CD8-positive, alpha-beta memory T cell (primary cell): ENCODE measurements at places on chromosomes 11 and 22. TPM values are rescaled to one million over a fixed set of nuclear protein-coding genes. Genes with fewer than 3 reads are reported as not detected.

The ELFN2 gene
- 0.09 TPM for total RNA-seq

DNA sequence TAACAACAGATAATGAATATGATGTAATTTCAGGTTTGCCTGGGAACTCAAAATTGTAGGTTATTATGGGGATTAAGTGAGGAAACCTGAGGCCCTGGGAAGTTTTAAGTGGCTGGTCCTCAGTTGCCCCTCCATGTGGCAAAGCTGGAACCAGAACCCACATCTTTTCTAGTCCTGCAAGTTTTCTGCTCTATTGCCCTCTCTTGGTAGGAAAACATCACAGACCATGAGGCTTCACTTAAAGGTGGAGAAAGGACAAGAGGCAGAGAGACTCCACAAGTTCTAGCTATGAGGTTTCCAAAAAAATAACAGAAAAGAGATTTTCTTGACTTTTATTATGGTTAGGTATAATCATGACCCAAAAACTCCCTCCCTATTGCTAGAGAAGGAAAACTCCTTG is 115.5 kb upstream of the DDI1 start:
- H3K4me3 ChIP-seq = no peak overlapping the region
- H3K27me3 ChIP-seq = no peaks in the 10 kb centered on the region
- no peak overlapping the region for H3K27ac ChIP-seq

GRCh38 chr22:44898236-44898635 is 111.6 kb downstream of the PHF21B start:
- H3K4me3 ChIP-seq = no peak overlapping the region
- no peaks in the 10 kb centered on the region for H3K36me3 ChIP-seq
- no peak overlapping the region for H3K27ac ChIP-seq
- no peak for DNase-seq
- no peaks in the 10 kb centered on the region for H3K4me1 ChIP-seq

The TESMIN gene
- 1.3 TPM for total RNA-seq

The HBB gene
- not detected for total RNA-seq

The RAG2 gene
- not detected for total RNA-seq

The SLC25A18 gene
- not detected for total RNA-seq

- no peak overlapping the region for H3K4me3 ChIP-seq
- no peak for DNase-seq
- H3K4me1 ChIP-seq = no peaks in the 10 kb centered on the region
- no peaks in the 10 kb centered on the region for H3K36me3 ChIP-seq
These were observed 218.6 kb downstream of the FAT3 start for GRCh38 chr11:92443199-92443598.

DNA sequence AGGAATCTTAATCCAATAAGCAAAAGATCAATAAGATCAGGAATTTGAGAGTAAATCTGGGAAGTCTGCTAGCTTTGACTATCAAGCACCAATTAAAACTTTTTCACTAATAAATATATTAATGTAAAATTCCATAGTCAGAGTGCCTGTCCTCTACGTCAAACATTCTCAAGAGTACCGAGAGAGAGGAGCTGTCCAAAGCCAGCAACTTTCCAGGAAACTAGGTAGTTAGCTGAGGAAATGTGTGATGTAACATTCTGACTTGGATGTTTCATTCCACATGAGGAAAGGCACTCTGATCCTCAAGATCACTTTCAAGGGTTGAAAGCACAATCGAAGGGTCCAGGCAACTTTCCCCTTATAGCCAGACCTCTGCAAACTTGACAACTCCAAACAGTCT is 113.2 kb downstream of the STK33 start:
- H3K4me3 ChIP-seq = no peak overlapping the region
- no peaks in the 10 kb centered on the region for H3K27me3 ChIP-seq
- DNase-seq = no peak
- H3K4me1 ChIP-seq = no peaks in the 10 kb centered on the region
- H3K36me3 ChIP-seq = no peaks in the 10 kb centered on the region

GRCh38 chr11:8501836-8502235 is 92.2 kb downstream of the STK33 start:
- no peak overlapping the region for H3K27ac ChIP-seq
- H3K36me3 ChIP-seq = no peaks in the 10 kb centered on the region
- no peaks in the 10 kb centered on the region for H3K4me1 ChIP-seq

DNA sequence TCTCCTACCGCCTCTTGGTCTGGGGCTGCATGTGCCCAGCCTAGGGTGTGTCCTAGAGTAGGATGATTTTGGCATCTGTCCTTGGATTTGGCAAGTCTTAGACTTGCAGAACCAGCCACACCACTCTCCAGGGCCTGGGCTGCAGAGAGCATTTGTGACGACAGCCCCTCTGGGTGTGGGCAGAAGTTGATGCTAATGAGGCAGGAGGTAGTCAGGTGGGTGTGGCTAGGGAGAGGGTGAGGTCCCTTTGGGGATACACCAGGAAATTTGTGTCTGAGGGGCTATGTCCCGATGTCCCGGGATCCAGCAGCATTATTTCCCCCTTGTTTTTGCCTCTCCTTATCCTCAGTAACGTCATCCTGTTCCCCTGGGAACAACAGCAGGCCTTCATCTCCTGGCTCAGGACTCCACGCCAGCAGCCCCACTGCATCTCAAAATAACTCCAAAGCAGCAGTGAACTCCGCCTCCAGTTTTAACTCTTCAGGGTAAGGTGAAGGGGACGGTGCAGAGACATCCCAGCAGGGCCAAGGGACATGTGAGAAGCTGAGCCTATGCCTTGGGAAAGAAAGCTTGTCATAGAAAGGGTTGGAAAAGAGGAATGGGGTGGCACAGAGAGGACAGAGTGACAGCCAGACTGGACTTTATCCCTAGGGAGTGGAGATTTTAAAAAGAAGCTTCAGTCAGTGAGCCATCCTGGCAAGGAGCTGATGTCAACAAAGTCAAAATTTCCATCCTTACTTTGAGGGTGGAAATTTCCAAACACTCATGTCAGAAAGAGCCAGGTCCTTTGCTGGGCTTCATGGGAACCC is 8.0 kb upstream of the TLCD5 start:
- no peak overlapping the region for H3K27ac ChIP-seq
- H3K4me3 ChIP-seq = no peak overlapping the region
- no peaks in the 10 kb centered on the region for H3K27me3 ChIP-seq
- H3K36me3 ChIP-seq = no peaks in the 10 kb centered on the region

- no peak overlapping the region for H3K4me3 ChIP-seq
- H3K27me3 ChIP-seq = no peaks in the 10 kb centered on the region
- H3K36me3 ChIP-seq = no peaks in the 10 kb centered on the region
- H3K27ac ChIP-seq = no peak overlapping the region
These were observed 112.7 kb downstream of the SHANK2 start for GRCh38 chr11:71139516-71140205.

The OR52E6 gene
- total RNA-seq = not detected

DNA sequence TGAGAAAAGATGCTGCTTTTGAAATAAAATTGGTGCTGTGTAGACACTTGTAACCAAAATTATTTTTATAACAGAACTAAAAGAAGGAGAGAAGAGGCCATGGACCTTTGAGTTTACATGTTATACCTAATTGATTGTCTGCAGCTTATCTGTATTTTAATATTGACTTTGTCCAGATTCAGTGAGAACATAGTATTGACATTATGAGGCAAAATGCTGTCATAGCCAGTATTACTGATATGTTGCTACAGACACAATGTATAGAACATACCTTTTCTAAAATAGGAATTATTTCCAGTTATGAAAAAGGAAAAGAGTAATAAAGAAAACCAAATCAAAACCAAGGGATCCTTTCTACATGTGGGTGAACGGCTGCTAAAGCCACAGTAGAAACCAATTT is 11.5 kb upstream of the TECTA start:
- no peak overlapping the region for H3K4me3 ChIP-seq
- H3K27me3 ChIP-seq = no peaks in the 10 kb centered on the region
- H3K27ac ChIP-seq = no peak overlapping the region
- no peak for DNase-seq
- no peaks in the 10 kb centered on the region for H3K4me1 ChIP-seq

DNA sequence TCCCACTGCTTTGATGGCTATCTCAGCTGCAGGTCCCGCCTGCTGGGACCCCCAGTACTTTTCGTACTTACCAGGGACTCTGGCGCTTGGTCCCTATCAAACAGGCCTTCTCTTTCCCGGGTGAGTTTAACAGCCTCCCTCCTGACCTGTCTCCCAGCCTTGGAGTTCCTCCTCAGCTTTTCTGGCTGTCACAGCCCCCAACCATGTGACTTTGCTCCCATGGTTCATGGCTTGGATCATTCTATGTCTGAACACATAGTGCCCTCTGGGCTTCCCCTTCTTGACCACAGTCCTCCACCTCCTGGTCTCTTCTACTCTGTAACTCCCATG is 56.9 kb downstream of the PARVA start:
- H3K27me3 ChIP-seq = no peaks in the 10 kb centered on the region
- H3K27ac ChIP-seq = no peak overlapping the region
- H3K4me3 ChIP-seq = no peak overlapping the region
- no peak for DNase-seq

DNA sequence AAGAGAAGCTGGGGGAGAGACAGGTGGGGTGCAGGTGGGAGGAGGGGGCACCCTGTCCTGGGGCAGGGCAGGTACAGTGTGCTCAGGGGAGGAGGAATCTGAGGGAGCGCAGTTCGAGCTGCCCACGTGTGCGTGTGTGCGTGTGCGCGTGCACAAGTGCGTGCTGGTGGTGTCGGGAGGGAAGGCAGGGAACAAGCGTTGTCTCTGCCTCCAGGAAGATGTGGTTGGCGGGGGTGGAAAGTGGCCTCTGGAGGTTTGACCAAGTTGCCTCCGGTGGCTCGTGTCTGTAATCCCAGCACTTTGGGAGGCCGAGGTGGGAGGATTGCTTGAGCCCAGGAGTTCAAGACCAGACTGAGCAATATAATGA is 49.9 kb upstream of the THY1 start:
- no peaks in the 10 kb centered on the region for H3K36me3 ChIP-seq
- no peaks in the 10 kb centered on the region for H3K4me1 ChIP-seq
- no peak overlapping the region for H3K27ac ChIP-seq

The NLRP6 gene
- total RNA-seq = 3.6 TPM

DNA sequence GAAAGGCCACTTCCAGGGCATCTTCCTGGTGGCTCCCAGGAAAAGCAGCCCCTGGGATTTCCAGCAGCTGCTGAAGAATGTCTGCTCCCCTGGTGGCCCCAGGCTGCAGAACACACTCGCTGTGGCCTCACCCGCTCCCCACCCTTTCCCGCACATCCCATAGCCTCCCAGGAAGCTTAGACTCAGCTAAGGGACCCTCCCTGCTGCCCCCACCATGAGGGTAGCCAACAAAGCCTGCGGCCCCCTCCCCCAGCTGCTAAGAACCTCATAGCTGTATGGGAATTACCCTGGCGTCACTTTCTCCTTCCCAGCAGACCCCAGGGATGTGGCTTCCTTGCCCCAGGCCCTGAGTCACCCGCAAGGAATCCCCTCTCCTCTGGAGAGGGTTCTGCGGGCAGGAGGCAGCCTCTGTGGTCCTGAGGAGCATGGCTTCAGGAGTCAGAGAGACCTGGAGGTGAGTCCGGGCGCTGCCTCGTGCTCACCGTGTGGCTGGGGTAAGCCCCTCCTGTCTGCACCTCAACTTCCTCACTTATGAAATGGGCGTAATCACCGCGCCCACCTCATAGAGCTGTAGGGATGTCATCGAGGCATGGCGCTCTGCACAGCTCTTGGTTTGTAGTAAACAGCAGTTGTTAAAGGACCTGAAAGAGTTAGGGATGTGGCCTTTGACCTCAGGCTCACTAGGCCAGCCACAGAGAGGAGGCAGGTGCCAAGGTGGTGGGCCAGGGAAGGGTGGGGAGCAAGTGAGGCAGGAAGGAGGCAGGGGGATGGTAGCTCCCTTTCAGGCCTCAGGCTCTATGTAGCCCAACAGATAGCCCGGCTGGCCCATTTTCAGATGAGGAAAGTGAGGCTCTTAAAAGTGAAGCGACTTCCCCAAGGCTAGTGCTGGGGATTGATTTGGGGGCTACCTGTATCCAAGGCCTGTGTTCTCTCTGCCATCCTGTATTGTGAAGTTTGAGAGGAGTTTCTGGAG is 71.2 kb downstream of the LRRC32 start:
- H3K4me1 ChIP-seq = no peaks in the 10 kb centered on the region
- H3K4me3 ChIP-seq = no peak overlapping the region
- H3K36me3 ChIP-seq = no peaks in the 10 kb centered on the region
- no peaks in the 10 kb centered on the region for H3K27me3 ChIP-seq

GRCh38 chr11:77473801-77474683 is at the start of gene PAK1:
Gene PAK1 (minus strand): TSS chr11:77474094. CDS start chr11:77392520, 81,574 bp downstream.
- no peaks in the 10 kb centered on the region for H3K36me3 ChIP-seq
- H3K4me3 ChIP-seq = peak within 1 kb of the TSS; percentile 52
- peak; percentile 88 for DNase-seq
- peaks cover 4% of the 10 kb centered on the region for H3K4me1 ChIP-seq

GRCh38 chr11:12403122-12403996 is 26.0 kb downstream of the PARVA start:
- no peaks in the 10 kb centered on the region for H3K4me1 ChIP-seq
- no peaks in the 10 kb centered on the region for H3K36me3 ChIP-seq
- no peak overlapping the region for H3K27ac ChIP-seq

The SFI1 gene
- total RNA-seq = 129 TPM

GRCh38 chr11:72024069-72024754 is 25.5 kb downstream of the IL18BP start:
- no peak overlapping the region for H3K4me3 ChIP-seq
- peaks cover 58% of the 10 kb centered on the region for H3K36me3 ChIP-seq
- no peaks in the 10 kb centered on the region for H3K27me3 ChIP-seq
- H3K4me1 ChIP-seq = no peaks in the 10 kb centered on the region

DNA sequence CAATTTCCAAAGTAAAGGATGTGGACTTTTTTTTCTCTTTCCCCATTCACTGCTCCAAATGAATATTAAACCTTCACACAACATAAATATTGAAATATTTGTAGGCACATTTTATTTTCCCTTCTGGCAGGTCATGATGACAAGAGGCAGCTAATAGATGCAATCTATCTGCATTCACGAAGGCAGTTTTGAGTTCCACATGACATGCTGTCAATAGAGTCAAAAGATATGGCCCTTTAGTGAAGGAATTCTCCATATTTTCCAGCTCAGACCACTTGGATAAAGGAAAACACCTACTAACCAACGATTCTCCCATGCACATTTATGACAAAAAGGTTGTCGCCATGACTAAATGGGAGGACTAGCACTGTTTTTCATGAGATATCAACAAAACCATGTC is 37.9 kb downstream of the TENM4 start:
- no peak overlapping the region for H3K4me3 ChIP-seq
- no peaks in the 10 kb centered on the region for H3K4me1 ChIP-seq
- no peaks in the 10 kb centered on the region for H3K27me3 ChIP-seq
- no peaks in the 10 kb centered on the region for H3K36me3 ChIP-seq

- no peak overlapping the region for H3K4me3 ChIP-seq
- DNase-seq = no peak
These were observed 27.4 kb upstream of the PLET1 start for GRCh38 chr11:112288021-112288420.

The SOX10 gene
- not detected for total RNA-seq

DNA sequence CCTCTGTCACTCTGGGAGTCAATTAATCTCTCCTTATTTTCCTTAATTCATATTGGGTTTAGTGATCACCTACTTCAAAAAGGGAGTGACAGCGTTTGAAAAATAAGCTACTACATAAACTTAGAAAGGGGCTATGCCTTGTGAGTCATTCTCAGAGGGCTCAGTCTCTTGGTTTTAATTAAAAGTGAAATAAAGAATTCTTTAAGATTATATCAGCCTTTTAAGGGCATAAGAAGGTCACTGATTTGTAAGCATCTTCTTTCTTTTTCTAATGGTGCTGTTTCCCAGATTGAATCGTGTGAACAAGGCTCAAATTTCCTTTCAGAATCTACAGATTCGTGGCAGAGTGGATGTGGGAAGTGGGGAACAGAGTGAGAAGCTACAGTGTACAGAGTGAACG is 636.2 kb upstream of the CCDC90B start:
- no peak overlapping the region for H3K4me3 ChIP-seq
- no peak for DNase-seq
- no peak overlapping the region for H3K27ac ChIP-seq
- H3K27me3 ChIP-seq = no peaks in the 10 kb centered on the region
- H3K4me1 ChIP-seq = no peaks in the 10 kb centered on the region
- H3K36me3 ChIP-seq = no peaks in the 10 kb centered on the region

The GVQW3 gene
- 2.5 TPM for total RNA-seq

GRCh38 chr22:30516273-30516672 is 10.8 kb upstream of the SEC14L4 start:
- H3K27ac ChIP-seq = no peak overlapping the region
- H3K4me1 ChIP-seq = no peaks in the 10 kb centered on the region
- DNase-seq = no peak
